Activated CD4-positive, alpha-beta T cell treated with anti-CD3 and anti-CD28 coated beads, Interleukin-10, Interleukin-2, amounts not matched to agents 100 ng/mL and 50 ng/mL, durations not matched to agents 16 hours and 8 hours (primary cell): ENCODE measurements at places on chromosomes 4 and X.

DNA sequence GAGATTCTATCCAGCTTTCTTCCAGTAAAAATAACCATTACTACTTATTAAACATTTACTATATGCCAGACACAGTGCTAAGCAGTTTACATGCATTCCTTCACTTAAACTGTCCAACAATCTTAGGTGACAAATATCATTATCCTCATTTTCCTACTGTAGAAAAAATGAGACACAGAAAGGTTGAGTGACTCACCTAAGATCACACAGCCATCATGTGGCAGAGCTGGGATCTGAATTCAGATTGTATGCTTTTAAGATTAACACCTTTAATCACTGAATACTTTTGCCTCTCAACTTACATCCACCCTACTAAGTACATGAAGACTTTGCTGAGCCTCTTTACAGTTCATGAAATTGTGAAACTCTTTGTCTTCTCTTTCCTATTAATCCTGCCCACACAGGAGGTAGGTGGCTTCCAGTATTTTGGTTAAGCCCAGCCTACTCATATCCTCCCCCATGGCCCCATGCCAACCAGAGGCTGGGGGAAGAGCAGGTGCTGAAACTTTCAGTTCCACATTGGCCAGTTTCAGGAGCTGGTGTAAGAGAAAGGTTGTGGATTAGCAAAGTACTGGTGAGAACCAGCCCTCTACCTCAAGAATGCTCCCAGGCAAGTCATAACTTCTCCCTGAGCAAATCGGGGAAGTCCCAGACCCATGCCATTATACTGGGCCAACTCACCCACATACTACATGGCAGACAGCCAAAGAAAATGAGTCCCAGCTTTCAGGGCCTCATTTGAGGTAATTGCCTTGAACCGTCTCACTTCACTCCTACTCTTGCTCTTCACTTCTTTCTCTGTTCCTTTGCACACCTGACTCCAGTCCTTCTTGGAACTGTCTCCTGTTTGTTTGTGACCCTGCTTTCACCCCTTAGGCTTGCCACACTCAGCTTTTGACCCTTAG, 211.1 kb downstream of the GUCY2F start:
- DNase-seq: peak; percentile 73

DNA sequence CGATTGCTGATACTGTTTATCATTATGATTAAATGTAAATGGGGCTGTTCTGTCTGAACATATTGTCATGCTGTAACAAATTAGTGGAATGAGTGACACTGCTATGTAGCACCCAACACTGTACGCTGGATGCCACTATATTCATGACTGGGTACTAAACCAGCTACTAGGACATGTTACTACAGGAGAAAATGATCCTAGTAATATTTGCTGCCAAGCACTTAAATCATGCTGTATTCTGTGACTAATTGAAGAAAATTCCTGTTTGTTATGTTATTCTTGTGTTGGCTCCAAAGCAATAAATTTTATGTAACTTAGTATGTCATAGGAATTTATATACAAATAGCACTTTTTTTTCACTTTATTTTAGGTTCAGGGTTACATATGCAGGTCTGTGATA, 804.2 kb downstream of the CENPC start:
- DNase-seq: no peak

DNA sequence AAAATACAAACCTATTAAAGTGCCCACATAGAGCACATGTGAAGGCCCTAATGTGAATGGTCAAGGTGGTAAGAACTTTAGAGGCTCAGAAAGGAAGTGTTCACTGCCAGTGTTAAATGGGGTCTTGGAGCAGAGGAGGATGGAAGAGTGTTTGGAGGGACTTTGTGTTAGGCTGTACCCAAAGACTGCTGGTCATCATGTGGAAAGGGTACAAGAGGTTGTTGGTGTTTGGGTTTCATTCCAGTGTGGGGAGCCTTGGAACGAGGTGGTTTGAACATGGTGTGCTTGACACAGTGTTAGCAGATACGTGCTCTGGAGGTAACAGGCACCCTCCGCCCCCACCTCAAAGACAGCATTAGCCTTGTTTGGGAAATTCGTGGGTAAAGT, 73.1 kb downstream of the RAPGEF2 start:
- DNase-seq: no peak

- DNase-seq: peak; percentile 46
These were observed 1420.5 kb downstream of the PCDH7 start for GRCh38 chr4:32140636-32141035.

DNA sequence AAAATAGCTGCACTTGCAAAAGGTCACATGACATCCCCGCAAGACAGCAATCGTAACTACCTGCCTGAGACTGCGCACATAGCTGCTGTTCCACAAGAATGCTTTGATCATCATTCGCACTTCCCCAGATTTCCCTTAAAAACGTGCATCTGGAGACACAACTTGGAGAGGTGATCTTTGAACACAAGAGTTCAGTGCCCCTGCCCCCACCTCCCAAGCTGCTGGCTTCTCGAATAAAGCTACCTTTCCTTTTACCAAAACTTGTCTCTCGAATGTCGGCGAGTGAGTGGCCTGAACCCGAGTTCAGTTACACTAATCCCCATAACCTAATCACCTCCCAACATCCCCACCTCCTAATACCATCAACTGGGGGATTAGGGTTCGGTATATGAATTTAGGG, 14.4 kb upstream of the MRFAP1 start:
- DNase-seq: no peak

- DNase-seq: no peak
These were observed 217.8 kb downstream of the NSUN7 start for GRCh38 chr4:40967550-40967949.

DNA sequence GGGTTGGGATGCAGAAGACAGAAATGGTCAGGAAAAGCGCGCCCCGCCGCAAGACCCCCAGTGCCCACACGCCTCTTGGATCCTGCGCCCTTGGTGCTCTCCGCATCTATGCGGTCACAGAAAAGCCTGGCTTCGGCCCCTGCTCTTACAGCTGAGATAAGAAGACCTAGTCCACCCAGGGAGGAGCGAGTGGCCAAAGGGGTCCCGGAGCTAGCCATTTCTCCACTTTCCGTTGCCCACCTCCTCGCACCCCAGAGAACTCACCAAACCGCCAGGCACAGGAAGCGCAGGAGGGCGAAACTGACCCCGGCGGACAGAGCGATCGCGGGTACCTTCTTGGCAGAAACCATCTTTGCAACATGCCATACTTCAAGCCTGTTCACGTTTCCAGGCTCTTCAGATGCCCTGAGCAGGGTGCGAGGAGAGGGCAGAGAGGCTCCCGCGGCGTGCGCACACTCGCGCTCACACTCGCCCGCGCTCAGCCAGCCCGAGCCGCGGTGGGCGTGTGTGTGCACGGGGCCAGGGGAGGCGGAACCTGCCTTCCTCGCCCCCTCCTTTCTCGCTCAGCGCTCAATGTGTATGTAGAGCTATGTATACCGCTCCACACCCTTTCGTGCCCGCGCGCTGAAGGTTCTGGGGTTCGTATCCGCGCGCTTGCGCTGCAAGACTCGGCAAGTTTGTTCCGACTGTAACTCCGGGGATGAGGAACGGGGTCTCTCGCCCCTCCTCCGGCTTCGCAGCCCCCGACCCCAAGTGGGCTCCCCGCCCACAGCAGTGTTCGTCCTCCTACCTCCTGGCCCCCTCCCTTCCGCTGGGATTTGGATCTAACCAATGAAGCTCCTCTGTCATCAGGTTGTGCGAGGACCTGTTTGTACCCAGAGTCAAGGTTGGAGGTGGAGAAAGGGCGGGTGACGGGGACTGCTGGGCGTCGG, at the start of gene GABRA4:
TSS of gene GABRA4 (minus strand) at position 507 of the 932 bp plus-strand sequence. CDS start at position 350, 157 bp downstream.
- no peak for DNase-seq

DNA sequence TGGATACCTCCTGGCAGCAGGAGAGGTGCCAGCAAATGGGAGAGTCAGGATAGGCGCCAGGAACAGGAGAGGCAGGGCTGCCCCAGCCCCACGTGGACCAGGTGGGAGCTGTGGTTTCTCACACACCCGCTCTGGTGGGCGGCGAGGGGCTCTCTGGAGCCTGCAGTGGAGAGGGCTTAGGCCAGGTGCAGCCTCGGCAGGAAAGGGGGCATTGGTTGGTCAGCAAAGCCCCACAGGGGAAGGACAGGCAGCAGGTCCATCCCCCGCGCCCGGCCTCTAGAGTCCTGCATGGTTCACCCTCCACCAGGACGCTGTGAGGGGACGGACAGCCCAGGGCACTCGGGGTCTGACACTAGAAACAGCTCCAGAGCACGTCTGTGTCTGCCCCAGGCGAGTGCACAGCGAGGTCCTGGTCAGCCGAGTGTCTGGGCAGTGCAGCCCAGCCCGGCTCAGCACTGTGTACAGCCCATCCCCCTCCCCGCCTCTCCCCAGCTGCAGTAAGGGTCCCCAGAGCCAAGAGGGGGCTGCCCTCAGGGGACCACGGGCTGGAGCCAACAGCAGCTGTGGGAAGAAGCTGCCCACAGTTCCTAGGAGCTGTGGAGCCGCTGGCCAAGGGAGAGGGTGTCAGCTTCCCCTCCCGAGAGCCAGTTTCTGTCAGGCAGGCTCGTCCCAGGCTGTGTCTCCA, 8.2 kb downstream of the ATP5ME start:
- DNase-seq: no peak

DNA sequence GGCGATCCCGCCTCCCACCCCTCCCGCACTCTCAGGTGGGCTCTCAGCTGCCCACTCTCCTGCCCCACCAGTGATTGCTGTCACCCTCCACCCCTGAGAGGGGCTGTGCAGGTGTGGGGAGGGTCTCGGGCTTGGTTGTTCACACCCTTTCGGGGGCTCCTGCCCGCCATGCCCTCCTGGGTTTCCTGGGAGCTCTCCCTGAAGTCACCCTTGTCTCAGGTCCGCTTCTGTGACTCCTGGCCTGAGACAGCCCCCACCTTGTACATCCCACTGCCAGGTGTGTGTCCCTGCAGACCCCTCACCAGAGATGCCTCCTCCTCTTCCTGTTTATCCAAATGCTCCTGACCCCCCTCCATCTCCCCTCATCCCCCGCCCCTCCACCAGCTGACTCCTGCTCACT, 37.8 kb downstream of the ADRA2C start:
- no peak for DNase-seq

GRCh38 chrX:124348182-124348581, 1.8 kb downstream of the SH2D1A start:
- DNase-seq: peak; percentile 30

DNA sequence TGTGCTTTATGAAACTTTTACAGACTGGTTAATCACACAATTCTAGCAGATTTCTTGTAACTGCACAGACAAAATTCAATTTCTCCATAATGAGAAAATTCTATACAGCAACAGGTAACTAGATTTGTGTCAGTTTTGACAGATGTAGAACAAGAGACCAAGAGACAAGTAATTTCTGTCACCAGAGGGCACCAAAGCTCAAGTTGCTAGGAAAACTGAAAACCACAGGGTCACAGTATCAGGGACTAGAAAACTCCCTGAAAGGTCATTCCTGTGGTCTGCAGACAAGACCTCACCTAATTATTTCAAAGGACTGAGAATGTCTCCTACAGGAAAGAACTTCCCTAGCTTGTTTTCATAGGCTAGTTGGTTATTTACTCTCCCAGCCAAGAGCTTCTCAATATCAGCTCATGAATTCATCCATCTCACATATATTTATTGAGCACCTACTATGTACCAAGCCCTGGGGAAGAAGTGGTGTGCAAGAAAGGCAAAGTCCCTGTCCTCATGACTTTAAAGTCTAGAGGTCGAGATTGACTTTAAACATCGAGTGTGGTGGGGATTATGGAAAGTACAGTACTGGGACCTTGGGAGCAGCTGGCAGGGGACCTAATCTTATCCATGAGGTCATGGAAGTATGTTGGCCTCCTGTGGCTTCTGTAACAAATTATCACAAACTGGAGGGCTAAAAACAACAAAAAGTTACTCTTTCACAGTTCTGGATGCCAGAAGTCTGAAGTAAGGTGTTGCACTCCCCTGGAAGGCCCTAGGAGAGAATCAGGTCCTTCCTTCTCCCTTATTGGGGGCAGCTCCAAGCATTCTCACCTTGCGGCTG, 47.8 kb upstream of the SETD7 start:
- peak; percentile 63 for DNase-seq

GRCh38 chr4:87390551-87390890, 467 bp downstream of the HSD17B11 start:
- no peak for DNase-seq

DNA sequence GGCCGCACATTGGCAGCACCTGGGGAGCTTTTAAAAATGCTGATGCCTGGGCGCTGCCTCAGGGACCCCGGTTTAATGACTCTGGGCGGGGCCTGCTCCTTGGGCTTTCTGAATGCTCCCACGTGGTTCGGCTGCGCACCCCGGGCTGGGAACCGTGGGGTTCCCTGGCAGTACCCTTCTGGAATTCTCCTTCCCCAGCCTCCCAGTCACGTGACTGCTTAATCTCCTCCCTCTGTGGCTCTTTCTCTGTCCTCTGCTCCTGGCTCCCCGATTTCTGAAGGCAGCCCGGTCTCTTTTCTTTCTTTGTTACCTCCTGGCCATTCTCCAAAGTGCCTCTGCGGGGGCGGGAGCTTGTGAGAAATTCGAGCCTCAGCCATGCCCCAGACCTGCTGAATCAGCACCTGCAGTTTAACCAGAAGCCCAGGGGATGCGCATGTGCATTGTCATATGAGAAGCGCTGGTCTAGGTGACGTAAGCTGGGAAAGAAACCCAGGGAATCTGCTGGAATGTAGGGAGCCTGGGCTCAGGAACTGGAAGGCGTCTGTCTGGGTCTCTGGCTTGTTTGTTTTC, 16.6 kb downstream of the CLCN4 start:
- DNase-seq: no peak
